Lung microvascular endothelial cell (primary cell): ENCODE measurements at places on chromosomes 12 and 14. TPM values are rescaled to one million over a fixed set of nuclear protein-coding genes. Genes with fewer than 3 reads are reported as not detected.

Gene CCDC177
- total RNA-seq: not detected in 2 replicates

DNA sequence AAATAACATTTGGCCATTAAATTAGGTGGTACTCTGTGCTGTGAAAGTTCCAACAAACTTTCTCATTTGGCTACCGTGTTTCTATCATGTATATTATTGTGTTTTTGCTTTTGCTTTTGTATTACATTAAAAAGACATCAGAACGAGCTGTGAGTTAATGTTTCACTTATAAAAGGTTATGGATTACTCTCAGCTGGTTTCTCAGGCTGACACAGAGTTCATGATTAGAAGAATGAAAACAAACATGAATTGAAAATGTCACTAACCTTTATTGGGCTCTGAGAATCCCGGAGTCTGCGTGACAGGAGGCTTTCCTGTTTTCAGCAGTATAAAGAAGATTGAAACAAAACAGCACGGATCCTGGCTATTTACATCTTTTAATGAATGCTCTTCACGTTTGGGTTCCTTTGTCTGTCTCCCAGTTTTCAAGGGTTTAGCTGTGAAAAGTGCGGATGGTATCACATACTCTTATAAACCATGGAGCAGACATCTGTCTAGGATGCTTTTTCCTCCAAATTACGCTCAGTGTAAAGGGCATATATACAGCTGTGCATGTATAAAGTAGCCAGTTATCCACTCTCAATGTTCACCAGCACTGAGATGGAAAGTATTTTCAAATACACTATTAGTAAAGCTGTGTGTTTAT, 153.6 kb downstream of the PTCSC3 start:
- no peak for DNase-seq

- DNase-seq: no peak
Observed at GRCh38 chr14:28678887-28679286, 87.7 kb upstream of the FOXG1 start.

DNA sequence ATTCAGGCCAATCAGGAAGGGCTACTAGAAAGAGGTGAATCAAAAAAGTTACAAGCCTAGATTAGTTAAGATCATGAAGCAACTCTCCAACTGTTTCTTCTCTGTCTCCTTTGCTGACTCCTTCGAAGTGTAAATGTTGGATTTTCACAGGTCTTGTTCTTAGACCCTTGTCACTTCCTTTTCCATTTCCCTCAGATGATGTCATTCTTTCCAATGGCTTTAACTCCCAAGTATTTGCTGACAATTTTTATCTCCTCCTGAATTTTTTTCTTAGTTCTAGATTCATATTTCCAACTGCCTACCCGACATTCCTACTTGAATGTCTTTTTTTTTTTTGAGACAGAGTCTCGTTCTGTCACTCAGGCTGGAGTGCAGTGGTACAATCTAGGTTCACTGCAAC, 10.8 kb downstream of the GAS2L3 start:
- DNase-seq: peak; percentile 85

- DNase-seq: no peak
Observed at GRCh38 chr12:49253033-49253623, 11.8 kb upstream of the TUBA1C start.
